ENCODE measurements at places on chromosomes 1 and 21. TPM values are rescaled to one million over a fixed set of nuclear protein-coding genes. Genes with fewer than 3 reads are reported as not detected.

DNA sequence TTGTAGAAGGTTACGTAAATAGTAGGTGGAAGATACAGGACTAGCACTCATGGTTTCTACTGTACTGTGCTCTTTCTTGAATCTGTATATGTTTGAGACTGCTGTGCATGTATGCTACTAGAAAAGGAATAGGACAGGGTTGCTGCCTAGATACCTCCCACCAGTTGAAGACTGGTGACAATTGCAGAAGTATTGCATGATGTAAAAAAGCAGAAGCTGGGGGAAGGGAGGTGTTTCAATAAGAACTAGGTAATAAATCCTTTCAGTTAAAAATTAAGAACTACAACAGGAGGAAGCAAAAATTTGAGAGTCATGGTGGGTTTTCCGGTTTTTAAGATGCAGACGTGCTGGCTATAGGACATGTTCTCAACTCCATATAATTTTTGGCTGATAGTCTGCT is 88.1 kb downstream of the CCDC30 start:
- no peaks in the 10 kb centered on the region for H3K27me3 ChIP-seq
- no peaks in the 10 kb centered on the region for H3K4me1 ChIP-seq
- no peak overlapping the region for H3K27ac ChIP-seq
- no peak for DNase-seq
- no peaks in the 10 kb centered on the region for H3K36me3 ChIP-seq
- H3K4me3 ChIP-seq, result no peak overlapping the region

DNA sequence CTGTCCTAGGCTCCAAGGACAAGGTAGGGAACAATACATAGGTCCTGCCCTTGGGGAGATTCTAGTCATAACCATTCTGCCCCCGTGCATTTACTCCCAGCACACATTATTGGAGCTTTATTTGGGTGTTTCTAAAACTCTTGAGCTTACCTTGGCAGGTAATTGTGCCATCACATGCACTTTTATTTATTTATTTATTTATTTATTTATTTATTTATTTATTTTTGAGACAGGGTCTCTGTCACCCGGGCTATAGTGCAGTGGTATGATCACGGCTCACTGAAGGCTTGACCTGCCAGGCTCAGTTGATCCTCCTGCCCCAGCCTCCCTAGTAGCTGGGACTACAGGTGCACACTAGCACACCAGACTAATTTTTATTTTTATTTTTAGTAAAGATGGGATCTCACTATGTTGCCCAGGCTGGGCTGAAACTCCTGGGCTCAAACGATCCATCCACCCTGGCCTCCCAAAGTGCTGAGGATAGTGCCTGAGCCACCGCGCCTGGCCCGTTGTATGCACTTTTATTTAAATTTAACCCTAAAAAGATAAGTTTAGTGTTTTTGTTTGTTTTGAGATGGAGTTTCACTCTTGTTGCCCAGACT is 9.2 kb downstream of the AGMAT start:
- no peak for DNase-seq
- no peak overlapping the region for H3K27ac ChIP-seq
- no peak overlapping the region for H3K4me3 ChIP-seq
- peaks cover 2% of the 10 kb centered on the region for H3K36me3 ChIP-seq

The CD34 gene
- 1.6 TPM for total RNA-seq

The FMO4 gene
- 5.4 TPM for total RNA-seq

- no peak for DNase-seq
- H3K4me1 ChIP-seq, result peaks cover 37% of the 10 kb centered on the region
- H3K27ac ChIP-seq, result no peak overlapping the region
- H3K4me3 ChIP-seq, result no peak overlapping the region
Observed at GRCh38 chr1:107975851-107976250, 10.9 kb upstream of the VAV3 start.

- DNase-seq, result no peak
- no peak overlapping the region for H3K4me3 ChIP-seq
- H3K4me1 ChIP-seq, result peaks cover 21% of the 10 kb centered on the region
- H3K27me3 ChIP-seq, result no peaks in the 10 kb centered on the region
- H3K27ac ChIP-seq, result peak overlapping the region; percentile 21
Observed at GRCh38 chr1:147579532-147579931, 38.2 kb downstream of the BCL9 start.

GRCh38 chr1:31412732-31413404 is at the start of gene SERINC2:
Gene SERINC2, plus strand, starts transcription at chr1:31413213. Its CDS starts 53 bp downstream, at chr1:31413266.
- H3K36me3 ChIP-seq, result no peaks in the 10 kb centered on the region
- H3K4me3 ChIP-seq, result peak within 1 kb of the TSS; percentile 98
- H3K27me3 ChIP-seq, result peaks cover 6% of the 10 kb centered on the region
- H3K27ac ChIP-seq, result peak within 1 kb of the TSS; percentile 95
- H3K4me1 ChIP-seq, result peaks cover 20% of the 10 kb centered on the region

DNA sequence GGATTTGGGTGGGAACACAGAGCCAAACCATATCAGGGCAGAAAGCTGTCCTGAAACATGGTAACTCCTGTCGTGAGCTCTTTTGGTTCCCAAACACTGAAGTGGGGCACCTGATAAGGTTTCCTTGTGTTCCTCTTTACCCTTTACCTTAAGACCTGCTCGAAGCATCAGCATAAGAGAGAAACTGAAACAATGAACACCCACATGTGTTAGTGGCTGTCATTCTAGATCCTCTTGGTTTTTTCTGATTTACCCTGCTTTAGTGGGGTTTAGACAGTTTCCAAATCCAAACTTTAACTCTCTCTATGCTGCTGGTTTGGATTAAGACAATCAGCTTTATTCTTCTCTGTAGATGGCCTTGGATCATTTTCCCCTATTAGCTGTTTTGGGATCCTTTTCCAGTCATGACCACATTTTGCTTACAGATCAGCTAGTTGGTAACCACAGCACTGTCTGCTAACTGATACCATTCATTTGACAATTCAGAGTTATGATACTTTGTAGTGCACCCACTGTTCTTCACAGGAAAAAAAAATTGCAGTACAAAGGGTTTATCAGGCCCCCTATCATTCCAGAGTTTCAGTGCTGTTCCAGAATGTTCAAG is 975 bp upstream of the MNDA start:
- DNase-seq, result no peak
- H3K36me3 ChIP-seq, result no peaks in the 10 kb centered on the region
- no peaks in the 10 kb centered on the region for H3K4me1 ChIP-seq
- H3K27me3 ChIP-seq, result no peaks in the 10 kb centered on the region
- H3K27ac ChIP-seq, result no peak overlapping the region

DNA sequence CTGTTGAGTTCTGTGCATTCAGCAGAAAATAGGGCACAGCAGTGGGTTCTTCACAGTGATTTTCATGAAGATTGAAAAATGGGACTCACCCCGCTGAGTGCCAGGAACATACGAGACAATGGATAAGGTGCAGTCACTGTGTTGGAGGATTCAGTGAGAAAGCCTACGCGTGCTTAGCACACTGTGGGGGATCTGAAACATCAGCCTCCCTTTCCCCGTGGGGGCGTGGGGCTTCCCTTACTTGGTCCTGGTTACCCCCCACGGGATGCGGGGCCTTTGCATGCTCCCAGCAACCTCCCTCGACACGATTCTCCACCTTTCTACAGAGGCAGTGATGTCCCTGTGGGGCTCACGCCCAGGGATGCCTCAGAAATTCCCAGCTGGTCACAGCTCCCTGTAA is 252.2 kb upstream of the C1orf174 start:
- no peaks in the 10 kb centered on the region for H3K36me3 ChIP-seq
- peaks cover 5% of the 10 kb centered on the region for H3K27me3 ChIP-seq
- H3K27ac ChIP-seq, result no peak overlapping the region
- no peaks in the 10 kb centered on the region for H3K4me1 ChIP-seq

DNA sequence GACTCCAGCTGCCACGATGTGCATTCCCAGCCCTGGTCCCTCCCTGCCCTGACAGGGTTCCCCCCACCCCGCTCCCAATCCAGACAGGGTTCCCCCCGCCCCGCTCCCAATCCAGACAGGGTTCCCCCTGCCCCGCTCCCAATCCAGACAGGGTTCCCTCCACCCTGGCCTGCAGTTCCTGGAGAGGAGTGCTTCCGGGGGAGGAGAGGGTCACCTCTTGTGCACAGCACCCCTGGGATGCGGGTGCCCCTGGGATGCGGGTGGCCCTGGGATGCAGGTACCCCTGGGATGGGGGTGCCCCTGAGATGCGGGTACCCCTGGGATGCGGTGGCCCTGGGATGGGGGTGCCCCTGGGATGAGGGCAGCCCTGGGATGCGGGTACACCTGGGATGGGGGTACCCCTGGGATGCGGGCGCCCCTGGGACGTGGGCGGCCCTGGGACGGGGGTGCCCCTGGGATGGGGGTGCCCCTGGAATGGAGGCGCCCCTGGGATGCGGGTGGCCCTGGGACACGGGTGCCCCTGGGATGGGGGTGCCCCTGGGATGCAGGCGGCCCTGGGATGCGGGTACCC is 36.7 kb upstream of the SLC19A1 start:
- no peak overlapping the region for H3K27ac ChIP-seq
- DNase-seq, result no peak
- H3K27me3 ChIP-seq, result peaks cover 14% of the 10 kb centered on the region
- H3K4me1 ChIP-seq, result no peaks in the 10 kb centered on the region

The HSD3B2 gene
- total RNA-seq, result 0.32 TPM

GRCh38 chr1:247180581-247180980 is 8.8 kb upstream of the ZNF124 start:
- no peaks in the 10 kb centered on the region for H3K4me1 ChIP-seq
- H3K27ac ChIP-seq, result no peak overlapping the region
- no peaks in the 10 kb centered on the region for H3K27me3 ChIP-seq
- H3K36me3 ChIP-seq, result peaks cover 12% of the 10 kb centered on the region
- no peak for DNase-seq
- no peak overlapping the region for H3K4me3 ChIP-seq

The DIPK1A gene
- 11.8 TPM for total RNA-seq

DNA sequence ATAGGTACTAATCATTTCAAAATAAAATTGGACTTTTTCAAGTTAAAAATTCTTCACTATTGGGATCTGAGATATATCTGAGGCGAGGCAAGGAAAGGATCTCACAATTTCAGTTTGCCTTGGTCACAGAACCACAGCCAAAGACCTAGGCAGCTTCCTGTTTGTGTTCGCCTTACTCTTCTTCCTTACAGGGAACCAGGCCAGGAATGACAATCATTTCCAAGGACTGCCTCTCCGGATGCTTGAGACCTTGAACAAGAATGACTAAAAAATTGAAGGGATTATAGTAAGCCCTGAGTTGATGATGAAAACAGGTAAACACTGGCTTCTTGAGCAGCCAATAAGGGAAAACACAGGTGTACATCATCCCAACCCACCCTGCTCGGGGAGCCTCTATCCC is 35.2 kb upstream of the SERBP1 start:
- no peaks in the 10 kb centered on the region for H3K36me3 ChIP-seq
- H3K4me3 ChIP-seq, result no peak overlapping the region
- no peaks in the 10 kb centered on the region for H3K27me3 ChIP-seq
- no peak for DNase-seq
- H3K27ac ChIP-seq, result no peak overlapping the region

DNA sequence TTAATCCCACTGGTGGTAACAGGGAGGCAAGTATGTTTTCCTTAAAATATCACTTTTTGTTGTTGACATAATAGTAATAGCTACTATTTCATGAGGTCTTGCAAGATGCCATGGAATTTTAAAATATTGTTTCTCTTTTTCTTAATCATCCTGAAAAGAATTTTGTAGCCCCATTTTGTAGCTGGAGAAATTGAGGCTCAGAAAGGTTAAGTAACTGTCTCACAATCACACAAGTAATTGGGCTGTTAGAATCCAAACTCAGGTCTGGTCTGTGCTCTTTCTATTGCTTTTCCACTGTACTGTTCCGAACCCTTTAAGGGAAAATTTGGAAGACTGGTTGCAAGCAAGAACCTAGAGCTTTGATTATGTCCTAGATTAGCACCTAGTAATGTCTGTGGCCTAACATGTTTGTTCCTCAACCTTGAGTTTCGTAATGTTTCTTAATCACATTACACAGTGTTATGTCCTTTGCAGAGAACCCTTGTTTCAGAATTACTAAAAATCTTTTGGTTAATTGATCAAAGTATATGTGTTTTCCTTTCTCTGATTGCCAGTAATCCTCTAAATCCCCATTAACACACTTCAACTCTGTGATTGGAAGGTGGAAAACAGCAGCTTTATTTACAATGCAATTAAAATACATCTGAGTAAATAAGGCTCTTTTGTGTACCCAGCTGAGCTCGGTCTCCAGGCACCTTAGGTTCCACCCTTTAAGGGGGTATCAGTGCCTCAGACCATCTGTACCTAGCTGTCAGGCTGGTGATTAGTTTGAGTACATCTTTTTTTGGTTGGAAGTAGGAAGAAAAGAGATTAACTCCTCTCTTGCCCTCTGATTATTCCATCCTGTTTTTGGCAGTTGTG is 10.4 kb downstream of the LRRC42 start:
- no peaks in the 10 kb centered on the region for H3K27me3 ChIP-seq
- H3K4me3 ChIP-seq, result no peak overlapping the region
- peaks cover 25% of the 10 kb centered on the region for H3K4me1 ChIP-seq
- no peak for DNase-seq
- H3K36me3 ChIP-seq, result peaks cover 20% of the 10 kb centered on the region

- H3K4me1 ChIP-seq, result peaks cover 9% of the 10 kb centered on the region
- peak overlapping the region; percentile 62 for H3K27ac ChIP-seq
- H3K27me3 ChIP-seq, result peaks cover 4% of the 10 kb centered on the region
- DNase-seq, result no peak
- H3K36me3 ChIP-seq, result no peaks in the 10 kb centered on the region
Observed at GRCh38 chr1:199759268-199759730, 268.2 kb upstream of the NR5A2 start.

The HES4 gene
- total RNA-seq, result 87.7 TPM

- no peak overlapping the region for H3K4me3 ChIP-seq
- DNase-seq, result no peak
- H3K27me3 ChIP-seq, result no peaks in the 10 kb centered on the region
Observed at GRCh38 chr1:163082971-163083370, 13.8 kb downstream of the RGS4 start.

- no peak for DNase-seq
- H3K27me3 ChIP-seq, result no peaks in the 10 kb centered on the region
- H3K36me3 ChIP-seq, result peaks cover 29% of the 10 kb centered on the region
- no peak overlapping the region for H3K4me3 ChIP-seq
- H3K27ac ChIP-seq, result peak overlapping the region; percentile 57
Observed at GRCh38 chr1:90973897-90974798, 47.7 kb downstream of the ZNF644 start.

DNA sequence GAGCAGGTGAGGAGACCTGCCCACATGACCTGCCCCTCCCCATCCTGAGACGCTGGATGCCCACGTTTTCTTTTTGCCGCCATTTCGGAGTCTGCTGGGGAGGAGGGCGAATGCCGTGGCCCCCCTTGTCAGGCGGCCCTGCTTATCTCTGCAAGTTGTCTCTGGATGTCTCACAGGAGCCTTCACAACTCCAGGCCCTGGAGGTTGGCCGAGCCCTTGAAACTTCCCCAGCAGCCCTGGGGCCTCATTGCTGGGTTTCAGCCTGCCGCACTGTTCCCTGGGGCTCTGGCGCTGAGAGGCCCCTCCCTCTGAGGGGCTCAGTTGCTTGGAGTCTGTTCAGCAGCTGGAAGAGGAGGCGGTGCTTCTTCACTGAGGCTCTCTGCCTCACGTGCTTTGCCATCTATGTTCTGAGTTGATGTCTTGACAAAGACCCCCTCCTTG is 29.8 kb upstream of the ZBTB21 start:
- H3K4me1 ChIP-seq, result peaks cover 8% of the 10 kb centered on the region
- H3K27ac ChIP-seq, result peak overlapping the region; percentile 74
- DNase-seq, result no peak
- H3K36me3 ChIP-seq, result no peaks in the 10 kb centered on the region

The AMY1B gene
- not detected for total RNA-seq

Measured in mesothelial cell of epicardium (in vitro differentiated cells).